ENCODE measurements at places on chromosomes 11 and 22. TPM values are rescaled to one million over a fixed set of nuclear protein-coding genes. Genes with fewer than 3 reads are reported as not detected.

GRCh38 chr11:98979205-98979604 lies 41.5 kb upstream of the CNTN5 start:
- DNase-seq, result no peak

GRCh38 chr11:110497231-110497978 lies 67.7 kb downstream of the FDX1 start:
- DNase-seq, result no peak

GRCh38 chr11:45993531-45994001 lies 71.1 kb downstream of the LARGE2 start:
- DNase-seq, result no peak

DNA sequence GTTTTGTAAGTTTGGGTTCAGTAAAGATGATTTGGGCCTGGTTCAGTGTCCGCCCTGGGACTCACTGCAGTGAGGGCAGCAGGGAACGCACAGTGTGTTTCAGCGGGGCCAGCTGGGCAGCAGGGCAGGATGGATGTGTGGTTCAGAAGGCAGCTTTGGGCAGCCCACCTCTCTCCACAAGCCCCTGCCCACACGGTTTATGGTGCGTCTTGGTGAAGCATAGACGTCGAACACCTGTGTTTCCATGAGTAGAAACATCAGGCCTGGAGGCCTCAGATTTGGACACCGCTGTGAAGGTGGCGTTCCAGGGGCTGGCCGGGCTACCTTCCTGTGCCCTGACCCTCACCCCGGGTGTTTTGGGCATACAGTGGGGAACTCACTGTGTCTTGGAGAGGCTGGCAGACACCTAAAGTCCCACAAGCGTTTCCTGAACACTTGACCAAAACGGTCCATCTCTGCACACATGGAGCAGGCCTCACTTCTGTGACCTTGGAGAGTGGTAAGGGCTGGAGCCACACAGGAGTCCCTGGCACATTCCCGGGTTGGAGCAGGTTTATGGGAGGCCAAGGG lies 59.0 kb downstream of the ST14 start:
- DNase-seq, result no peak

DNA sequence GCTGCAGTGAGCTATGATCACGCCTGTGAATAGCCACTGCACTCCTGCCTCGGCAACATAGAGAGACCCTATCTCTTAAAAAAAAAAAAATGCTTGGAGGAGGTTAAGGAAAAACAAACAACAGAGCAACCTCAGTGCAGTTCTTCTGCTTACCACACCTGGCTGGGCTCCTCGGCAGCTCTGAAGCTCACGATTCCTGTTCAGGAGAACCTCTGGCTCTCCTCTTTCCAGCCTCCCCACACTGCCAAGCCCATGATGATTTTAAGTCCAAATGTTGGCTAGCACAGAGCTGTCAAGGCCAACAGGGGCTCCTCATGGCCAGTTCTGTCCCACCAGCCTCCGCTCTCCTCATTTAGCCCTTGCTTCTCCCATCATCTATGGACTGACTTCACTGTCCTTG lies 69.7 kb upstream of the ARFGAP3 start:
- DNase-seq, result no peak

Gene OR10A6
- not detected for total RNA-seq

Gene C11orf65
- total RNA-seq, result 1.0 TPM

- DNase-seq, result no peak
These were observed 34.5 kb upstream of the ETS1 start for GRCh38 chr11:128621601-128622501.

Gene DNAJB7
- not detected for total RNA-seq

DNA sequence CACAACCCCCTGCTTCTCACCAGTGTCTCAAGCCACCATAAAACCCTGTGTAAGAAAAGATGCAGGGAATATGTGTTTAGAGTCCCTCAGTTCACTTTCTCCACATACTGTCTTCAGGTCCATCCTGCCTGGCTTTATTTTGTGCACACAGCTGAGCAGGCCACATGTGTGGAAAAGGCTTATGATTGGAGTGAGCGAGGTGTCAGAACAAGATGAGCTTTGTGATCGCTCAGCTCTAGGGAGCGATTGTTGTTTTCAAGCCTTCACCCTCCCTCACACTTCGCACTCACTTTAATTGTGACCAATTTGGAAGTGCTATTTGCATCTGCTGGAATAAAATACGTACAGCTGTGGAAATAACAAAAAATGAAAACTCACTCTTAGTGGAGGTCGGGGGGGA lies 931.1 kb upstream of the TENM4 start:
- no peak for DNase-seq

GRCh38 chr11:132493801-132494200 lies 1038.5 kb downstream of the OPCML start:
- no peak for DNase-seq

- no peak for DNase-seq
These were observed 13.8 kb downstream of the MMP20 start for GRCh38 chr11:102611291-102611690.

Gene CARD10
- total RNA-seq, result 7.0 TPM

Data from neural crest cell (in vitro differentiated cells).